ENCODE measurements at places on chromosomes 5 and 9.

DNA sequence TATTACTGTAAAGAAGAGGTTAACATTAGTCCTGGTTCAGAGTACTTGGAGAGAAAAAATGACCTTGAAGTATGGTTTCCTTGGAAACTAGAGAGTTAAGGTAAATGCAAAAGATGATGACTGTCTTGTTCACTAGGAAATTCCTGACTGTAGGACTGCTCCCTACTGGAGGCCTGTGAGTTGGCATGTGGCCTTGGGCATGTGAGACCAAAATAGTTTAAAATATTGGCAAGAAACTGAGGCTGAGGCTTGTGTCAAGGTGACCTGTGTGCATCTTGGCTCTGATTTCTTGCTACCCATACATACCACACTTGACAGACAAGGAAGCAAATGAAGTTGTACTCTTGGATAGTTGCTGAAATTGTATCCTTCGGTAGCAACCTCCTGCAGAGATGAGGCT lies 96.5 kb downstream of the TARS1 start:
- DNase-seq: no peak

DNA sequence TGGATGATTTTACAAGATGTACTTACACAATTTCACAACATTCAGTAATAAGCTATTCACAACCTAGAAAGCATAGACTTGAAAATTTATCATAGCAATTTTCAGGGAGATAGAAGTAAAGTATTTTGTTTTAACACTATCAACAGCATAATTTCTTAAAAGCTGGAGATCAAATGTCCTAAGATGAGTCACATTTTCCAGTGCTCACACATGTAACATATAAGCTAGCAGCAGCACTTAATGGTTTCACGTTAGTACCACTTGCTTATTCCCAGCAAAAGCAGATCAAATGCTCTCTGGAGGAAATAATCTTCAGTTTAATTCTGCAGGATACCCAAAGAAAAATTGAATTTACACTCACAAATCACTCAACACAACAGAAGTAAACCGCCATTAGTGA lies 6.5 kb downstream of the OR13C8 start:
- DNase-seq: no peak

DNA sequence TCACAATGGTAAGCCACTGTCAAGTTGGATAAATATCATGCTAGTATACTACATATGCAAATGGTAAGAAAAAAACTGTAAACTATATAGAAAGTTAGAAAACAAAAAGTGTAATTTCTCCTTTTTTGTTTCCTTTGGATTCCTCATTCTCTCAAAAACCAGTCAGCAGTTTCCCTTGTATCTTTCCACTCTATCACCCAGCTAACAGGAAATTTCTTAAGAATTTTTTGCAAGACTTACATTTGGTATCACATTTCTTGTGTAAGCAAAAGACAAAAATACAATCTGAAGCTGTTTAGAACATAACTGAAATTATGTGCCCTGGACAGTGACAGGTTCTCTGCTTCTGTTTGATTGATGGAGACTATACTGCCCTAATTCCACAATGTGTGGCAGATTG lies 25.2 kb upstream of the MSH3 start:
- DNase-seq: no peak

DNA sequence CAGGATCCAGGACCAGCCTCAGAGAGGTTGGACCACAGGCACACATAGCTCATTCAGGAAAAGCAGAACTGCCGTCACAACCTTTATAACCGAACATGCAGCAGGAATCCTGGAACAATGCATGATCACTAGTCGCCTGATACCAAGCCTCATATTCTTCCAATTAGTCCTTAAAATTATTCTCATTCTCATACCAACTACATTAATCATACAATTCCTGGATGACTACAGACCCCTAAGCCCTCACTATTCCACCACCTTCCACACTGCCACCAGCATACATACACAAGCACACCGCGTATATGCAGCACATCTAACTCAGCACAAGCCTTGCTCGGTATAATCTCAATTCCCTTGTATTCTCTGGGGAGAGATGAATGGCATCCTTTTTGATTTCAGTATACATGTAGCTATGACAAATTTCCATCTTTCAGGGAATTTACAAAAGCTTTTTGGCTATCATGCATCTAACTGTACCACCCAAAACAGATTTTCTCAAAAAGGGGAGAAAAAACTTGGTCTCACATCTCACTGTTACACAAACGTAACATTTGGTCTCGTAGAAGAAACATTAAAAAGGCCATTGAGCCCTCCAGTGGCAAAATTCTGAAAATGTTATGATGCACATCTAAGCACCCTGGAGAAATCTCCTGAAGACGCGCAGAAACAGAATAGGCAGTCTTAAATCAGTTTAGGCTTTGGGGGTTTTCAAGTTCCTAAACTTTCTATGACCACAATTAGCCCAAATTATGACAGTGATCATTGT lies 46.2 kb downstream of the MCTP1 start:
- peak; percentile 34 for DNase-seq

GRCh38 chr9:1890201-1890600 lies 124.9 kb upstream of the SMARCA2 start:
- no peak for DNase-seq

- peak; percentile 92 for DNase-seq
Measured at GRCh38 chr5:168324859-168325630, 33.6 kb downstream of the WWC1 start.

- no peak for DNase-seq
Measured at GRCh38 chr5:1733369-1733768, 66.3 kb downstream of the MRPL36 start.

DNA sequence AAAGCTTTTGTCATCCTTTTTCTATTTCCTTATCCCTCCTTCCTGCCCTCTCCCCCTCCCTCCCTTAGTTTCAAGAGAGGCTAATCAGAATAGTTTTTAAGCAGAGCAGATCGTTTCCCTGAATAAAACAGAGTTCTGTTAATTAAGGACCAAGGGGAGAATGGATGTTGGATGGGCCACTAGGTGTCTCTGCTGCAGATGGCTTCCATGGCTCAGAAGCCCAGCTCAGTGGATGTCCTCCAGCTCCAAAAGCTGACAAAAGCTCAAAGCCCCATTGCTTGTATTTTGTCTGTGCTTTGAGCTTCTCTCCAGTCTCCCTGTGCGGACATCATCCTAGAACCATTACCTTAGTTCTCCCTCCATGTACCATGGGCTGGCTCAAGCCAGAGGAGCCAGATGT lies 21.0 kb upstream of the NPR3 start:
- DNase-seq: no peak
